ENCODE measurements at places on chromosomes 5 and 9. TPM values are rescaled to one million over a fixed set of nuclear protein-coding genes. Genes with fewer than 3 reads are reported as not detected.

DNA sequence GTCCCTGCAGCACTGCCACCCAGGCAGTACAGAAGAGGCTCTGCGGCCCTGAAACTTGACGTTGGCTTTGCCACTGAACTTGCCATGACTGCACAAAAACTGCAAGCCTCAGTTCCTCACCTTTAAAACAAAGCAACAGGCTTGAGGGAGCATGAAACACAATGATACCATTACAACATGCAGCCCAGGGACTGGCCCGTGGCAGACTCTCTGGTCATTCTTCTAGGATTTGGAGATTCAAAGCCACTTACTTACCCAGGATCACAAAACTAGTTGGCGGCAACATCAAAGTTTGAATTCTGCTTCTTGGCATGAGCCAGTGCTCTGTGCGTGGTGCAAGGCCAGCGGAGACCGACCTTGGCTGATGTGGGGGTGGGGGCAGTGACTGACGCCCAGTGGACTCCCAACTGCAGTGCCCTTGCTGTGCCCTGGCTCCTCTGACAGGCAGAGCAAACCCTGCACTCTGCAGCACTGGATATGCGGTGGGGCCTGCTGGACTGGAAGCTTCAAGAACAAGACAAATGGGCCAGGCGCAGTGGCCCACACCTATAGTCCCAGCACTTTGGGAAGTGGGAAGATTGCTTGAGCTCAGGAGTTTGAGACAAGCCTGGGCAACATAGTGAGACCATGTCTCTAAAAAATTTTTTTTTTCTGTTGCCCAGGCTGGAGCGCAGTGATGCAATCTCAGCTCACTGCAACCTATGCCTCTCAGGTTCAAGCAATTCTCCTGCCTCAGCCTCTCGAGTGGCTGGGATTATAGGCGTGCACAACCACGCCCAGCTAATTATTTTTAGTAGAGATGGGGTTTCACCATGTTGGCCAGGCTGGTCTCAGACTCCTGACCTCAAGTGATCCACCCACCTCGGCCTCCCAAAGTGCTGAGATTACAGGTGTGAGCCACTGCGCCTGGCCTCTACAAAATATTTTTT is 18.9 kb downstream of the SQSTM1 start:
- H3K4me3 ChIP-seq = no peak overlapping the region
- peak overlapping the region; percentile 20 for H3K27ac ChIP-seq
- no peaks in the 10 kb centered on the region for H3K4me1 ChIP-seq

Gene SOX30
- not detected for total RNA-seq

DNA sequence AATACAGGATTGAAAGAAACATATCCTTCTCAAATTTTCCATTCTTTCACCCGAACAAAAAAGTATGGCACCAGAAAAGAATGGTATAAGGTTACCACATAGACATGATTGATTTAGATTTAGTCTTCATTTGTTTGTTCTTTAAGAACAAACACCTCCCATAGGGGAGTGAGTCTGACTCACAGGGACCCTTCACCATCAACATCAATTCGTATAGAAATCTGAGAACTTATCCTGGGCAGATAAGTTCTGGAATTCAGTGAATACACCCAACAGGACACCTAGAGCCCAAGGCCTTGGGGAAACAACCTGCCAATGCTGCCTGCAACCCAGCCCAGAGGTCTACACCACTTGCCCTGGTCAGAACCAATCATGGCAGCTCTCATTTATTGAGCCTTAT is 46.2 kb downstream of the LHFPL2 start:
- no peak for DNase-seq
- no peaks in the 10 kb centered on the region for H3K36me3 ChIP-seq
- H3K27ac ChIP-seq = peak overlapping the region; percentile 74
- H3K4me1 ChIP-seq = peaks cover 47% of the 10 kb centered on the region

- no peaks in the 10 kb centered on the region for H3K27me3 ChIP-seq
- H3K4me1 ChIP-seq = no peaks in the 10 kb centered on the region
- H3K36me3 ChIP-seq = no peaks in the 10 kb centered on the region
- no peak for DNase-seq
Measured at GRCh38 chr9:93295031-93295430, 111.1 kb downstream of the WNK2 start.

DNA sequence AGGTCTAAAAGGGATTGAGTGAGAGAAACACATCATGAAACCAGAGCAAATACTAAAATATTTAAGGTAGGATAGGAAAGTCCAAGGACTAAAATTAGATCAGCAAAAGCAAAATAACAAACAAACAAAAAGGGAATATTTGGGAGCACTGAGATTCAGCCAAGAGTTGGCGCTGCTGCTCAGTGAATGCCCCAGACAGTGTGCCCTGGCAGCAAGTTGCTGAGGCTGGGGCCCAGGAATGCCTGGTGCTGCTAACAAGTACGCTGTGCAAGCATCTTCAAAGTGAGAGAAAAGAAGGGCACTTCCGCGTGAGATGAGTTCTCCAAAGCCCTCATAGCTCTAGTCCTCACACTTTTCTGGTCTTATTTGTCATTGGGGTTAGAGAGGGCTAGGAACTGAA is 603.3 kb downstream of the EFNA5 start:
- no peak overlapping the region for H3K27ac ChIP-seq
- DNase-seq = no peak
- H3K36me3 ChIP-seq = no peaks in the 10 kb centered on the region
- no peaks in the 10 kb centered on the region for H3K27me3 ChIP-seq
- no peak overlapping the region for H3K4me3 ChIP-seq

Gene ALDH1A1
- 563 TPM for total RNA-seq

Gene SOWAHA
- total RNA-seq = 14.4 TPM

Gene HAPLN1
- 49.7 TPM for total RNA-seq

GRCh38 chr9:98132806-98133631 is 14.0 kb upstream of the TRIM14 start:
- no peaks in the 10 kb centered on the region for H3K4me1 ChIP-seq
- H3K27ac ChIP-seq = no peak overlapping the region
- no peaks in the 10 kb centered on the region for H3K36me3 ChIP-seq
- no peaks in the 10 kb centered on the region for H3K27me3 ChIP-seq
- no peak for DNase-seq
- H3K4me3 ChIP-seq = no peak overlapping the region

DNA sequence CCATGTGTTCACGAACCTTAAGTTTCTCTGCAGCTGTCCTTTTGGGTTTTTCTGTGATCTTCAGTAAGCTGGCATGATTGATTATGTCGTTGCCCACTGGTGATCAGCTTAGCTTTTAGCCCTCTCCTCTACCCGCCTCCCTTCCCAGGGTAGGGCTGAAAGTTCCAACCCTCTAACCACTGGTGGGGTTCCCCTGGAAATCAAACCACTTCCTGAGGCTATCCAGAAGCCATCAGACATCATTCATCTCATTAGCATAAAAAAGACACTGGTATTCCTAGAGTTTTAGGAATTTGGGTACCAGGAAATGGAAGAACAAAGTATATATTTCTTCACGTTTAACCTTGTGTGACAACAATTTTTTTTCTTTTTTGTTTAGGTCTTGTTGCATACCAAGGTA is 29.8 kb downstream of the SPIN1 start:
- H3K27me3 ChIP-seq = no peaks in the 10 kb centered on the region
- H3K36me3 ChIP-seq = peaks cover 3% of the 10 kb centered on the region
- peak overlapping the region; percentile 63 for H3K27ac ChIP-seq
- H3K4me3 ChIP-seq = no peak overlapping the region
- peaks cover 20% of the 10 kb centered on the region for H3K4me1 ChIP-seq

DNA sequence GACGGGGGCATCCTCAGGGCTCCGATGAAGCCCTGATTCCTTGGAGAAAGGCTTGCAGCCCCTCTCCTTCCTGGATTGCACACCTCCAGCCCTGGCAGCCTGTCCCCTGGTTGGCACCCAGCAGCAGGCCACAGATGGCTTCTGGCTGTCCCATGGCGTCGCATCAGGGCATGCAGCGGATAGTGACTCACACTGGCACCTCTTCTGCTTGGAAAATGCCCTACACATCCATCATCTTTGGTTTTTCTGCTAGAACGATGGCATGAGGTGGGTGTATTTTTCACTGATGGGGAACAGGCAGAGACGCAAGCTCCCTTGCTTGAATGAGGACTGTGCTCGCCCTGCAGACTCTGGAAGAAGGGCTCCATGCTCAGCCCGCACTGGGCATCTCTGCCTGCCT is 23.2 kb upstream of the IER5L start:
- H3K36me3 ChIP-seq = no peaks in the 10 kb centered on the region
- no peak overlapping the region for H3K27ac ChIP-seq
- H3K4me1 ChIP-seq = peaks cover 3% of the 10 kb centered on the region
- H3K4me3 ChIP-seq = no peak overlapping the region
- DNase-seq = no peak
- H3K27me3 ChIP-seq = no peaks in the 10 kb centered on the region

DNA sequence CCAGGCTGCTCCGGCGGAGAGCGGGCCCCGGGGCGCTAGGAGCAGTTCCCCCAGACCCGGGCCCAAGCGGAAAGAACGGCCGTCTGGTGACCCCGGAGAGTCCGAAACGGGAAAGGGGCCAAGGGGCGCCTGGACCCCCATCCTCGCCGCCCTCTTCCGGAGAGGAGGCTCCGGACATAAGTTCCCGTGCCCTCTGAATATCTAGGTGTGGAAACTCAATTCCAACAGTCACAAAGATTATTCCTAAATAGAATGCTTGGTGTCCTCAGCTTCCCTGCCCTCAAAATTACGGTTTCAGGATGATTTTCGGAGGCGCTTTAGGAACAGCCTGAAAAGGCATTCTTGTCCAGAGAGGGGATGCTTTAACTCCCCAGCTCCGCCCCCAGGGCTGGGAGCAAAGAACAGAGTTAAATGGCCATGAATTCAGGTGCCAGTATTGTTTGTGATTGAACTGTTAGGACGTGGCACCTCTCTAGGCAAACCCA is 681 bp upstream of the LHFPL2 start:
- no peaks in the 10 kb centered on the region for H3K27me3 ChIP-seq
- peak; percentile 46 for DNase-seq
- H3K4me3 ChIP-seq = peak overlapping the region; percentile 68
- peaks cover 25% of the 10 kb centered on the region for H3K4me1 ChIP-seq
- peak overlapping the region; percentile 99 for H3K27ac ChIP-seq

GRCh38 chr5:50440651-50441492 is at the start of gene EMB:
Gene EMB, minus strand, starts transcription at chr5:50441288. Its CDS starts 137 bp downstream, at chr5:50441151.
- H3K4me3 ChIP-seq = peak within 1 kb of the TSS; percentile 79
- H3K4me1 ChIP-seq = no peaks in the 10 kb centered on the region
- H3K27me3 ChIP-seq = no peaks in the 10 kb centered on the region
- H3K27ac ChIP-seq = peak within 1 kb of the TSS; percentile 73

- no peak for DNase-seq
- peaks cover 53% of the 10 kb centered on the region for H3K4me1 ChIP-seq
- H3K36me3 ChIP-seq = no peaks in the 10 kb centered on the region
- peak overlapping the region; percentile 84 for H3K27ac ChIP-seq
Measured at GRCh38 chr5:151154931-151155774, 2.4 kb downstream of the ANXA6 start.

GRCh38 chr9:89022902-89023301 is 31.6 kb downstream of the S1PR3 start:
- peak; percentile 66 for DNase-seq
- no peak overlapping the region for H3K4me3 ChIP-seq
- no peaks in the 10 kb centered on the region for H3K36me3 ChIP-seq
- H3K4me1 ChIP-seq = peaks cover 25% of the 10 kb centered on the region

GRCh38 chr5:150481708-150481965 is 26.3 kb upstream of the NDST1 start:
- no peaks in the 10 kb centered on the region for H3K36me3 ChIP-seq
- DNase-seq = no peak
- no peaks in the 10 kb centered on the region for H3K27me3 ChIP-seq
- peak overlapping the region; percentile 37 for H3K27ac ChIP-seq
- H3K4me1 ChIP-seq = peaks cover 4% of the 10 kb centered on the region
- no peak overlapping the region for H3K4me3 ChIP-seq

GRCh38 chr5:134905246-134905996 is 490 bp downstream of the PCBD2 start:
- H3K27ac ChIP-seq = peak overlapping the region; percentile 99
- peak overlapping the region; percentile 85 for H3K4me3 ChIP-seq

- peak; percentile 65 for DNase-seq
- no peaks in the 10 kb centered on the region for H3K36me3 ChIP-seq
- H3K27me3 ChIP-seq = no peaks in the 10 kb centered on the region
- peak overlapping the region; percentile 4 for H3K27ac ChIP-seq
Measured at GRCh38 chr5:98770209-98770910, 3.1 kb upstream of the RGMB start.

All from hepatocyte (in vitro differentiated cells).